ENCODE measurements at places on chromosomes 7 and 10.

- no peak overlapping the region for H3K4me3 ChIP-seq
- 0 out of 2 replicates have a peak, but pooled peaks cover 7% of the 10 kb centered on the region for H3K27me3 ChIP-seq
- no peak for DNase-seq
- no peaks in the 10 kb centered on the region for H3K36me3 ChIP-seq
- peaks cover 20% of the 10 kb centered on the region for H3K4me1 ChIP-seq
- H3K27ac ChIP-seq = no peak overlapping the region
Observed at GRCh38 chr7:37028909-37029440, 304.7 kb upstream of the AOAH start.

- H3K4me3 ChIP-seq = no peak overlapping the region
- H3K27me3 ChIP-seq = peaks cover 39% of the 10 kb centered on the region
- H3K27ac ChIP-seq = no peak overlapping the region
- DNase-seq = peak; percentile 23
- no peaks in the 10 kb centered on the region for H3K4me1 ChIP-seq
Observed at GRCh38 chr10:61063901-61064300, 119.9 kb upstream of the RHOBTB1 start.

- no peaks in the 10 kb centered on the region for H3K4me1 ChIP-seq
- no peak for DNase-seq
- H3K27me3 ChIP-seq = no peaks in the 10 kb centered on the region
- H3K27ac ChIP-seq = no peak overlapping the region
- H3K36me3 ChIP-seq = no peaks in the 10 kb centered on the region
- H3K4me3 ChIP-seq = no peak overlapping the region
Observed at GRCh38 chr10:130741901-130742855, 569.3 kb downstream of the TCERG1L start.

GRCh38 chr10:57785546-57785945, 482.1 kb downstream of the IPMK start:
- peaks cover 29% of the 10 kb centered on the region for H3K4me1 ChIP-seq
- peak overlapping the region; percentile 45 for H3K4me3 ChIP-seq
- peak overlapping the region; percentile 90 for H3K27ac ChIP-seq
- H3K36me3 ChIP-seq = no peaks in the 10 kb centered on the region
- peak; percentile 89 for DNase-seq

- no peaks in the 10 kb centered on the region for H3K27me3 ChIP-seq
- H3K4me1 ChIP-seq = peaks cover 22% of the 10 kb centered on the region
- no peak for DNase-seq
- H3K36me3 ChIP-seq = peaks cover 55% of the 10 kb centered on the region
- no peak overlapping the region for H3K4me3 ChIP-seq
Observed at GRCh38 chr10:99742254-99742653, 10.2 kb downstream of the CUTC start.

DNA sequence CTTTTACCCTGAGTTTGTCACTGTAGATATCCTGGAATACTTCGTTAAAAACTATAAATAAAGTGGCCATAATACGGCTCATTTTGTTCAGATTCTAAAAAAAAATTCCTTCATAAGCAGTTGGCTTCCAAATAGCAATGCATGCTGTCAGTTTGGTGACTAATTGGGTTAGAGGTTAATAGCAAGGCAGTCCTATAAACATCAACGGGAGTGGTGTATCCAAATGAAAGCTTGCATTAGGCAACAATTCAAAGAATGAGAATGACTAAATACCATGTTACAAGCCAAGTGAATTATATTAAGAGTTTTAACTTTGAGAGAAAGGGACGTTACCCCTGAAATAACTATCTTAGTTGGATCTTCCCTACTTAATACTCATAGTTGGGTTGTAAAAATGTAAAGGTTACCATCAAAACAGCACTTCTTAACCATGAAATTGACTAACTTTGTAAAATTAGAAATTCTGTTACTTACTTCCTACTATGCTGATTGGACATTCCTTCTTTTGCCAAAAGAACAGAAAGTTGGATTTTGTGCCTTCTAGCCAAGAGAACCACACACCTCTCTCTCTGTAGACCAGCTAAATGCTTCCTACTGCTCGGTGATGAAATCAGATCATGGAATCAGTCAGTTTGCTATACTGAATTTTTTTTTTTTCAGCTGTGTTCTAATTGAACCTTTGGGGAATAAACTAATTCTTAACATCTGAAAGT, 98.0 kb downstream of the KAT6B start:
- peaks cover 10% of the 10 kb centered on the region for H3K36me3 ChIP-seq
- peak overlapping the region; percentile 49 for H3K4me3 ChIP-seq
- DNase-seq = peak; percentile 100
- peak overlapping the region; percentile 78 for H3K27ac ChIP-seq

GRCh38 chr7:136640977-136641376, 227.5 kb upstream of the CHRM2 start:
- H3K27ac ChIP-seq = no peak overlapping the region
- no peak overlapping the region for H3K4me3 ChIP-seq
- no peaks in the 10 kb centered on the region for H3K4me1 ChIP-seq
- H3K36me3 ChIP-seq = no peaks in the 10 kb centered on the region
- H3K27me3 ChIP-seq = no peaks in the 10 kb centered on the region
- no peak for DNase-seq

Data from PC-3 (cell line).